Sigmoid colon (tissue), 7 donors: ENCODE measurements at places on chromosomes 5 and 9. TPM values are rescaled to one million over a fixed set of nuclear protein-coding genes. Genes with fewer than 3 reads are reported as not detected.
A peak's percentile ranks its signal among the peaks of the same experiment; 100 is the strongest.

- H3K4me1 ChIP-seq = no peaks in the 10 kb centered on the region
- H3K4me3 ChIP-seq = no peak overlapping the region
- no peak for DNase-seq
Observed at GRCh38 chr9:35423499-35423898, 66.4 kb upstream of the RUSC2 start.

- no peaks in the 10 kb centered on the region for H3K4me1 ChIP-seq
- DNase-seq = no peak
- H3K36me3 ChIP-seq = no peaks in the 10 kb centered on the region
Observed at GRCh38 chr5:61202213-61202612, 39.9 kb upstream of the SMIM15 start.

DNA sequence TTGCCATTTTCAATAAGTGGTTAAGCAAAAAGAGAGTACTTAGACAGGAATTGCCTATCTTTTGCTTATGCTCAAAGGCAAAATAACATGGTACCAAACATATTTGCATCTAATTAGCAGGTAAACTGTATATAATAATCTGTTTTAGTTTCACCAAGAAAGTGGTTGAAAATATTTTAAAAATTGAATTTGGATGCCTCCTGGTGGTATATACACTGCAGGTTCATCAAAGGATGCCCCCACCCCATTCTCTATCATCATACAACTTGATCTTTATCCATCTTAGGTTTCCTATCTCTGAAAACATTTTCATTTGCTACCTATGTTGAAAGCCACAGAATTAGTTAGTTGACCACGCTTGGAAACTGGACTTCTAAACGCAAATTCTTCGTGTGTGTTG, 47.0 kb upstream of the MROH2B start:
- no peak for DNase-seq
- H3K27me3 ChIP-seq = no peaks in the 10 kb centered on the region
- no peak overlapping the region for H3K27ac ChIP-seq
- no peak overlapping the region for H3K4me3 ChIP-seq
- no peaks in the 10 kb centered on the region for H3K4me1 ChIP-seq

- no peaks in the 10 kb centered on the region for H3K27me3 ChIP-seq
- DNase-seq = no peak
- H3K36me3 ChIP-seq = no peaks in the 10 kb centered on the region
- H3K4me3 ChIP-seq = no peak overlapping the region
- H3K4me1 ChIP-seq = no peaks in the 10 kb centered on the region
- H3K27ac ChIP-seq = no peak overlapping the region
Observed at GRCh38 chr5:11377896-11378295, 526.4 kb downstream of the CTNND2 start.

DNA sequence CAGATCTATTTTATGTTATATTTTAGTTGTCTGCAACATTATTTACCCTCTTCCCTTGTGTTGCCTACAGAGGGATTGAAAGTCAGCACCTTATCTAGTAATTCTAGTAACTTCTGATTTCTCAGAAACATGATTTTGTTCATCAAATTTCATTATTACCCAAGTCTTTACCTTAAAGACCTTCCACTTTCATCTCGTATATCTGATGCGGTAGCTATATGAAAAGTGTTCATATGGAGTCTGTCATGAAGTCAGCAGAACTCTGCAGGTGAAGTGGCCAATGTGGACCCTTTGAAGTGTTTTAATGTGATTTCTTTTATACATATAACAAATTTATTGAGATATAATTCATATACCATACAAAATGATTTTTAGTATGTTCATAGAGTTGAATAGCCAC, 40.0 kb downstream of the SLC44A1 start:
- no peak overlapping the region for H3K4me3 ChIP-seq
- no peaks in the 10 kb centered on the region for H3K4me1 ChIP-seq
- H3K27me3 ChIP-seq = no peaks in the 10 kb centered on the region
- no peaks in the 10 kb centered on the region for H3K36me3 ChIP-seq
- H3K27ac ChIP-seq = no peak overlapping the region
- DNase-seq = no peak

GRCh38 chr5:114207615-114208014, 154.3 kb upstream of the KCNN2 start:
- H3K4me3 ChIP-seq = no peak overlapping the region
- H3K27me3 ChIP-seq = no peaks in the 10 kb centered on the region
- no peaks in the 10 kb centered on the region for H3K4me1 ChIP-seq
- no peaks in the 10 kb centered on the region for H3K36me3 ChIP-seq
- no peak overlapping the region for H3K27ac ChIP-seq

DNA sequence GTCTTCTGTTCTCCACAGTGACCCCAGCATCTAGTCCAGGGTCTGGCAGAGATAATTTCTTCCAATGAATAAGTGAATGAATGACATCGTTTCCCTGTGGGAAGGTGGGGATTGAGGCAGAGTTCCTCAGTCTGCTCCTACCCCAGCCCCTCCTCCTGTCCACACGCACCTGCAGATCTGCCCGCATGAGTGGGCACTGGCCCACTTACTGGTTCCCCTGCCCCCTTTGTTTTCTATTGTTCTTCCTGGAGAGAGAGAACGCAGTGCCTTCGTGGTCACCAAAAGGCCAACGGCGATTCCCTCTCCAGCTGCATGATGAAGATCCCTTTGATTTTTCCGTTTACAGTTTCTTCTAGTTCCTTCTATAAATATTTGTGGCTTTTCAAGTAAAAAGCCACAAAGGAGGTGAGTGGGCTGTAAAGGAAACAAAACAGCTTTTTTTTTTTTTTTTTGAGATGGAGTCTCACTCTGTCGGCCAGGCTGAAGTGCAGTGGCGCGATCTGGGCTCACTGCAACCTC, 5.8 kb upstream of the FPGS start:
- peaks cover 4% of the 10 kb centered on the region for H3K4me1 ChIP-seq
- DNase-seq = no peak
- no peaks in the 10 kb centered on the region for H3K27me3 ChIP-seq
- no peak overlapping the region for H3K4me3 ChIP-seq
- H3K27ac ChIP-seq = no peak overlapping the region
- peaks cover 8% of the 10 kb centered on the region for H3K36me3 ChIP-seq

DNA sequence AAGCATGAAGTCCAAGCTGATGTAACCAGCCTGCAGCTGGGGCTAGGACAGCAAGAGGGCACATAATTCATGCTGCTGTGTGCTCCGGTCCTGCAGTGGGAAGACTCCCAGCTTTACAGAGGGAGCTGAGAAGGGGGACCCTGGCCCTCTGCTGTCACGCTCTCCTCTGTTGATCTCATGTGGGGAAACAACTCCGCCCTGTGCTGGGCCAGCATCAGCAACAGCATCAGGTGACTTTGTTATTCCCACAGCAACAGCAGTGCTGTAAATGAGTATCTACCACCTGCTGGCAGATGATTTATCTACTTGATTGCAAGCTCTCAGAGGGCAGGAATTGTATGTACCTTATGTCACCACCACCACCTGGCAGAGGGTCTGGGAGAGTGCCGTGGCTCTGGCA, 176.2 kb downstream of the COL23A1 start:
- no peaks in the 10 kb centered on the region for H3K4me1 ChIP-seq
- H3K27ac ChIP-seq = no peak overlapping the region
- H3K4me3 ChIP-seq = no peak overlapping the region
- no peaks in the 10 kb centered on the region for H3K36me3 ChIP-seq
- H3K27me3 ChIP-seq = no peaks in the 10 kb centered on the region

- H3K27ac ChIP-seq = peak overlapping the region; percentile 66
- H3K27me3 ChIP-seq = no peaks in the 10 kb centered on the region
- no peak for DNase-seq
Observed at GRCh38 chr9:132078699-132079356, 839 bp downstream of the MED27 start.

DNA sequence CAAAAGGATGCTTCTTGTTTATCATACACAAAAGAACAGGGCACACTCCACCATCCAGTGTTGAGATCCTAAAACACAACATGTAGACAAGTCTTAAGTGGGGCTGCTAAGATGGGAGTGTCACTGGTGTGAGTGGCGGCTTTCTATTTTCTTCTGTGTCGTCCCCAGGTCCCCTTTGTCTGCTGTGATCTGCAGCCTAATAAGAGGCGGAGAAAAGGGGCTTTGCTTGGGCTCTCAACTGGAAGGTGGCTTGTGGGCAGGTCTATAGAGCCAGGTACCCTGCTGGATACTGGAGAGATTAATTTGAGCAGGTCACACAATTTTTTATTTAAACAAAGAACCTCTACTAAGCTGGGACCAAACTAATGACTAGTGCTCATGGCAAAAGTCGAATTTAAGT, 126.1 kb upstream of the SAP30L start:
- no peaks in the 10 kb centered on the region for H3K27me3 ChIP-seq
- H3K4me3 ChIP-seq = no peak overlapping the region
- H3K36me3 ChIP-seq = peaks cover 4% of the 10 kb centered on the region

The HSD17B3 gene
- total RNA-seq = 0.66 TPM

The PPP1R26 gene
- total RNA-seq = 12.7 TPM

The COL15A1 gene
- total RNA-seq = 67.1 TPM

The ADRB2 gene
- total RNA-seq = 2.0 TPM
